ENCODE measurements at places on chromosomes 3 and 15.
A peak's percentile ranks its signal among the peaks of the same experiment; 100 is the strongest.

DNA sequence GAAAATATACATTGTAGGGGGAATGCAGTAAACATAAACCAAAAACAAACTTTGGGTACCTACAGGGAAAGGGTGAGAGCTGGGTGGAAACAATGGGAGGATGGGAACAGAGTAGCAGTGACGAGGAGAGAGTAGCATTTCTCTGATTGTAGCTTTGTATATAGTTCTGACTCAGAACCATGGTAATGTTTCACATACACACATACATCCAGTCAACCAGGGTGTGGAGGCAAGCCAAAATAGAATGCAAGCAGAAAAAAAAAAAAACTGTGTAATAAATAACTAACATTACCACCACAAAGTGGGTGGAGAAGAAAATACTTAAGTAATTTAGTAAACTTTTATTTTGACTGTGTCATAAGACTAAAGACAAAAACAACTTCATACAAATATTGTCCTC, 27.2 kb downstream of the BCL2A1 start:
- no peak for DNase-seq

- DNase-seq, result no peak
These were observed 24.2 kb downstream of the TMEM44 start for GRCh38 chr3:194608981-194609380.

DNA sequence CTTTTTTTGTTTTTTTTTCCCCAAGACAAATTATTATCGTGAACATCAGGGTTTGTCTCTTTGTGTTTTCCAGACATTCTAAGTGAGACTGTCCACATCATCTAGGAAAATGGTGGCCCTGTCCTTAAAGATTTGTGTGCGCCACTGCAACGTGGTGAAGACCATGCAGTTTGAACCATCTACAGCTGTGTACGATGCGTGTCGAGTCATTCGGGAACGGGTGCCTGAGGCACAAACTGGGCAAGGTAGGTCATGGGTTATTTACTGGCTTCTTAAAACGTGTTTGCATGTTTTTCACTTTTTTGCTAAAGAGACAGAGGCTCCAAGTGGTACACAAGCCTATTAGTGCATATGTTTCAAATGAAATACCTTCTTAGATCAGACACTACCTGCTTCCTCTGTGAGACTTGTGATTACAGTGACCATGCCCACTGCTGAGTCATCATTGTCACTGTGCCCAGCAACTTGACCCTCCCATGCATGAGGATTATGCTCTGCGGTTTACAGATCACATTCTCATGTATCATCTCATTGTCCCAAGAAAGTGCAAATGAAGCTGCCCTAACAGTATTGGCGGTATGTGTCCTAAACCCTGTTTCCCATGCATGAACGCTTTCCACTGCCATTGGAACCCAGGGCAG, 395.2 kb upstream of the TPM1 start:
- DNase-seq, result peak; percentile 70

- no peak for DNase-seq
These were observed 30.8 kb downstream of the ST3GAL6 start for GRCh38 chr3:98793971-98794370.

DNA sequence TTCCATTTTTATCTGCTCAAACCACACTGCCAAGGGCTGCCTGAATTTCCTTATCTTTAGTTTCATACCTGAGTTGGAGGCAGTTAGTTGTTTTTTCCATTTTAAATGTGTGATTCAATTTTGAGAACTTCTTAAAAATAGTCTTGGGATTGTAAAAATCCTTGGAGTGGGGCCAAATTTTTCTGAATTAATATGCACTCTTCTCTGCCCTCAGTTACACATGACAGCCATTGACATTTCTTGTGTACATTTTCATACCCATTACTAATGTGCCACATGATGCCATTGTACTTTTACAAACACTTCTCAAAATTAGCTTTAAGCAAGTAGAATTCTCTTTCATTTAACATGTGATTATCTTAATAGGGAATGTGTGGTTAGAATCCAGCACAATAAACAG, 141.7 kb downstream of the C3orf38 start:
- no peak for DNase-seq
